ENCODE measurements at places on chromosomes 7 and 10.

- DNase-seq = no peak
Measured at GRCh38 chr7:109879287-109879828, 1211.6 kb upstream of the LRRN3 start.

- no peak for DNase-seq
Measured at GRCh38 chr10:26479766-26480492, 41.8 kb downstream of the APBB1IP start.

DNA sequence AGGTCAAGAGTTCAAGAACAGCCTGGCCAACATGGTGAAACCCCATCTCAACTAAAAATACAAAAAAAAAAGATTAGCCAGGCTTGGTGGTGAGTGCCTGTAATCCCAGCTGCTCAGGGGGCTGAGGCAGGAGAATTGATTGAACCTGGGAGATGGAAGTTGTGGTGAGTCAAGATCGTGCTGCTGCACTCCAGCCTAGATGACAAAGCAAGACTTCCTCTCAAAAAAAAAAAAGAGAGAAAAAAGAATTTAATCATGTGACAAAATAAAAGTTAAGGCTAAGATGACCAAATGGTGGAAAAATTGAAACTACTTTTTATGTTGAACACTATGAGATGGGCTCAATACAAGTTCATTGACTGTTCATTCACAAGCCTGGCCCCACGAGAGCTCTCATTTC, 141.1 kb upstream of the WDR11 start:
- DNase-seq = no peak

GRCh38 chr7:132343199-132343598, 233.1 kb downstream of the PLXNA4 start:
- no peak for DNase-seq

- DNase-seq = no peak
Measured at GRCh38 chr10:83666762-83667161, 472.5 kb upstream of the GHITM start.

DNA sequence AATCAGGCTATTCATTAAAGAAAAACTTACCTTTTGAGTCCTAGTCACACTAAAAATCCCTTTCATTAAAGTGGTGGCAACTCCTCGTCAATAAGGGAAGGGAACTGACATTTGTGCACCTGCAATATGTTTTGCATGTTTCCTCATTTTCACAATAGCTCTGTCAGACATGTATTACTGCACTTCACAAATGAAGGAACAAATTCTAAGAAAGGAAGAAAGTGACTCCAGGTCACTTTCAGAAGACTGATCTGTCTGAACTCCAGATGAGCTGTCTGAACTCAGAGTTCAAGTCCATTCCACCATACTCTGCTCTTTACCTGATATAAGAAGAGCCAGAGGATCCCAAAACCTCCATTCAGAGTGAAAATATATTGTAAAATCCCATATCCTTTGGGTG, 50.3 kb upstream of the GSAP start:
- DNase-seq = no peak

DNA sequence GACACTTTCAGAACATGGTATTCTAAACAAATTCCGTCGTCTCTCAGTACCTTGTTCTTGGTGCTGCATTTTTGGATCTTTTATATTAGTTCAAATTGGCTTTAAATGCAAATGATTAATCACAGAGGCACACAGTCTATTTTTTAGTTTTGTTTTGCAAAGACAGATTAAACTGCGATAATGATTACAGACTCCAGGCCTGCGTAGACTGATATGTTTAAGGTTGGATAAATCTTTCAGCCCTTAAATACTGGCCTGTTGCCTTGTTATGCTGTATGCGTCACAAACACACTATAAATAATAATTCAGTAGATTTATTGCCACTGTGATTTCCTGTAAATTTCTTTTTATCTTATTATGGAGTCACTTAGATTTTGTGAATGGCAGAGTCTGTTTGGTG, 19.3 kb downstream of the CACNB2 start:
- no peak for DNase-seq

- no peak for DNase-seq
Measured at GRCh38 chr10:8269976-8270375, 215.5 kb downstream of the GATA3 start.

DNA sequence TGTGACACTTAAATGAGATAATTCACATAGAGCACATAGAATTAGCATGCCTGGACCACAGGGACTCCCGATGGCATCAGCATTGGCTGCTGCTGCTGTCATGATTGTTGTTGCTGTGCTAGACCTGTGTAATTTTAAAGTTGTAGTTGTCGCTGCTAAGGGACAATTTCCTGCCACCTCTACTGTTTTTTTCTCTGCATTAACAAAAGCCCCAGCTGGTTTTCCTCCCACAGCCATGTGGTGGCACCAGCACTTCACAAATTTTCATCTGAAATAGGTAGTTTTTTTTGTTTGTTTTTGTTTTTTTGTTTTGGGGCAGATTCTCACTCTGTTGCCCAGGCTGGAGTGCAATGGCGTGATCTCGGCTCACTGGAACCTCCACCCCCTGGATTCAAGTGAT, 25.4 kb upstream of the PRXL2A start:
- no peak for DNase-seq

- no peak for DNase-seq
Measured at GRCh38 chr7:157775021-157775559, 438.3 kb downstream of the DNAJB6 start.

GRCh38 chr7:156160811-156161210, 348.5 kb upstream of the SHH start:
- no peak for DNase-seq

DNA sequence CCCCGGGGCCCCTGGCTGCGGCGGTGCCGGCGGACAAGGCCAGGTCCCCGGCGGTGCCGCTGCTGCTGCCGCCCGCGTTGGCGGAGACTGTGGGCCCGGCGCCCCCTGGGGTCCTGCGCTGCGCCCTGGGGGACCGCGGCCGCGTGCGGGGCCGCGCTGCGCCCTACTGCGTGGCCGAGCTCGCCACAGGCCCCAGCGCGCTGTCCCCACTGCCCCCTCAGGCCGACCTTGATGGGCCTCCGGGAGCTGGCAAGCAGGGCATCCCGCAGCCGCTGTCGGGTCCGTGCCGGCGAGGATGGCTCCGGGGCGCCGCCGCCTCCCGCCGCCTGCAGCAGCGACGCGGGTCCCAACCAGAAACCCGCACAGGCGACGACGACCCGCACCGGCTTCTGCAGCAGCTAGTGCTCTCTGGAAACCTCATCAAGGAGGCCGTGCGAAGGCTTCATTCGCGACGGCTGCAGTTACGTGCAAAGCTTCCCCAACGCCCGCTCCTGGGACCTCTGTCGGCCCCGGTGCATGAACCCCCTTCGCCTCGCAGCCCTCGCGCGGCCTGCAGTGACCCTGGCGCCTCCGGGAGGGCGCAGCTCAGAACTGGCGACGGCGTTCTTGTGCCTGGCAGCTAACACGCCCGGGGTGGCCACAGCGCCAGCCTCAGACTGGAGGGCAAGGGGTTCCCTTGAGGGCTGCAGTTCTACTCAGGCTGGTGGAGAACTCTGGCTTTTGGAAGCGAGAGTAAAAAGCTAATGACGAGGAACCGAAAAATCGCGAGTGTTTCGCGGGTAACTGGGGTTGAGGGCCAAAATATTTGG, 804 bp downstream of the FRAT1 start:
- no peak for DNase-seq

DNA sequence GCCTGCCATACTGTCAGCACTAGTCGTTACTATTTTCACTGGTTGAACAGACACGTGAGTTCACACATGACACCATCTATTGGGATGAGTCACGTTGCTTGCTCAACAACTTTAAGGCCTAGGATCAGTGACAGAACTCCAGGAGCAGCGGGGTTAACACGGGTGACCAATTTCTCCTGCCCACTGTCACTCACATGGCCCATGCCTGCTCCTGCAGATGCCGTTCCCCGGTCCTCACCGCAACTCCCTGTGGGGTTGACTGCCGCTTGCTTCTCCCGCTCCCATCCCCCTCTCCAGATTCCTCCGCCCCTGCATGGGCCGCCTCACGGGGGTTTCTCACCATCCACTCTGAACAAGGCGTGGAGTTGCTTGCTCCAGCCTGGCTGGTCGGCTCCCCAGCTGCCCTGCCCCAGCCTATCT, 128.2 kb downstream of the TAX1BP1 start:
- no peak for DNase-seq

GRCh38 chr7:130970696-130971095, 236.7 kb upstream of the KLF14 start:
- no peak for DNase-seq

DNA sequence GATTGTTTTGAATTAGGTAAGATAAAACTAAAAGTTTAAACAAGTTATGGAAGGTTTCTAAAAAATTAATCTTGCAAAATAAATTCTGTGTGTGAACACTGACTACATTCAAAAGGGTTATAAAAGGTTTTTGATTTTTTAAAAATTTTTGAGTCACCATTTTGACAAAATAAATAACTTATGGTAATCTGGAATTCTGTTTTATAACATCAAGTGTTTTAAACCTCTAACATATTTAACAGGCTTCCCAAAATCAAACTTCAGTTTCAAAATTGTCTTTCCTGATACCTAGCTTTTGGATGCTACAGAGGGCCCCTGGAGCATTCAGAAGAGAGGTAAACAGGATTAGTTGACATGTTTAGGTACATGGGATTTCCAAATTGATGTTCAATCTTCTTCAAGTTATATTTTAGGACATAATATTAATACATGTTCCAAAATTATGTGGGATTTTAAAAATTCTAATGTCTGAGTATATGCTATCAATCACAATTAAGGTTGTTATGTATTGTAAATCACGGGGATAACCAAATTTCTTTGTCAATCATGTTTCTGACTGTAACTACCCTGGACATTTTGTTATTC, 8.1 kb upstream of the CPA2 start:
- DNase-seq = no peak

GRCh38 chr7:15345216-15345615, 216.6 kb downstream of the AGMO start:
- DNase-seq = no peak

- DNase-seq = no peak
Measured at GRCh38 chr10:109886781-109887140, 36.5 kb downstream of the XPNPEP1 start.

GRCh38 chr7:106418094-106418493, 133.3 kb upstream of the NAMPT start:
- no peak for DNase-seq

DNA sequence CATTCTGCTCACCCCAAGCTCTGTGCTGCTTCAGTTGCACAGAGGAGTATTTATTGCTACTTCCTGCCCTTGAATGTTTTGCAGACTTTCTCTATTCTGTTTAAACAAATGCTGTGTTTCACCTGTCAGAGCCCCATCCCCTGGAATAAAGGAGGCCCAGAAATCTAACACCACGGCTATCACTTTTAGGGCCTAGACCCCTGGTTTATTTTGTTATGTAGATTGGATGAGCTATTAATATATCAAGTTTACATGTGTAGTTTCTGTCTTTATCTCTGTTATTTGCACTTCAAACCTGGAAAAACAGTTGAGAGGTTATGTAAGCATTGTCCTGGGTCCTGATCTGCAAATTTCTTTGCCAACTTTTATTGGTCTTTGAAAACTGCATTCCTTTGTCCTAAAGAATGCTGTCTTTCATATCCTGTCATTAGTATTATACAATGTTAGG, 630.1 kb downstream of the PARD3 start:
- DNase-seq = no peak

DNA sequence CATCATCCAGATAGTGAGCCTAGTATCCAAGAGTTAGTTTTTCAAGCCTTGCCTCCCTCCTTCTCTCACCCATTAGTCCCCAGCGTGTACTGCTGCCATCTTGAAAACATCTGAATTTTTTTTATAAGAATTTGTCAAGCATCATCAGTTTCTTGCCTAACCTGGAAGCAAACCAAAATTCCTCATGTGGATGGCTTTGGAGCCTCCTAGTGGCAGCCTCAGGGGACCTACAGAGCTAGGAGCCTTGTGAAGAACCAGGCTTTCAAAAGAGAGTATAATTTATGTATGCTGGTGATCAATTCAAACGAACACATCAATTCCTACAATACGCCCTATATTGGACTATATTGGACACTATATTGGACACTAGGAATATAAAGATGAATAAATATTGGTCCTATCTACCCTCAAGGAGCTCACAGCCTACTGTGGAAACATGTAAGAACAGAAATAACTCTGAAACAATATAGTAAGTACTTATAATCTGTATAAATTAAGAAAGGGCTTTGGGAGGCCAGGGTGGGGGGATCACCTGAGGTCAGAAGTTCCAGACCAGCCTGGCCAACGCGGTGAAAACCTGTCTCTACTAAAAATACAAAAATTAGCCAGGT, 63.4 kb downstream of the HPSE2 start:
- no peak for DNase-seq

All from DMS 273 treated with DMSO at 0.1 percent for 48 hours (cell line).